Pancreas (tissue), 10 donors: ENCODE measurements at places on chromosomes 1 and 21. TPM values are rescaled to one million over a fixed set of nuclear protein-coding genes. Genes with fewer than 3 reads are reported as not detected.

The PCBP3 gene
- 0.83 TPM for total RNA-seq

The CYP4A11 gene
- not detected for total RNA-seq

The RAB42 gene
- total RNA-seq, result 2.2 TPM

The TMEM39B gene
- 6.7 TPM for total RNA-seq

DNA sequence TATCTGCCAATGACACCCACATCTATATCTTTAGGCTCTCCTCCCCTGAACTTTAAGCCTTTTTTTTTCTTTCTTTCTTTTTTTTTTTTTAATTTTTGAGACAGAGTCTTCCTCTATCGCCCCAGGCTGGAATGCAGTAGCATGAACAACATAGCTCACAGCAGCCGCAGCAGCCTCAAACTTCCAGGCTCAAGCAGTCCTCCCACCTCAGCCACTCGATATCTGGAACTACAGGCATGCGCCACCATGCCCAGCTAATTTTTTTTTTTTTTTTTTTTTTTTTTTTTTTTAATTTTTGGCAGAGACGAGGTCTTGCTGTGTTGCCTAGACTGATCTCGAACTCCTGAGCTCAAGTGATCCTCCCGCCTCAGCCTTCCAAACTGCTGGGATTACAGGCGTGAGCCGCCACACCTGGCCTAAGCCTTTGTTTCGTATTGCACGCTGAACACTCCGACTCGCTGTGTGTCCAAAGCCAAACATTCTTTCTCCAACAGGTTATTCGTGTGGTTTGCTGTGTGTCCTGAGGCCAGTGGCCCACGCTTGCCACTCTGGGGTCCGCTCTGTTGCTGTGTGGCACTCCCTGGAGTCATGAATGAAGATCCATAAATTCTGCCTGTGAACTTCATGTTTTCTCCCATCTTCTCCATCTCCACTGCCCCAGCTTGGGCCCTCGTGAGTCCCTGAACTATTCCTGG, 119.4 kb downstream of the CAMTA1 start:
- DNase-seq, result no peak

The SLAMF8 gene
- 3.7 TPM for total RNA-seq

DNA sequence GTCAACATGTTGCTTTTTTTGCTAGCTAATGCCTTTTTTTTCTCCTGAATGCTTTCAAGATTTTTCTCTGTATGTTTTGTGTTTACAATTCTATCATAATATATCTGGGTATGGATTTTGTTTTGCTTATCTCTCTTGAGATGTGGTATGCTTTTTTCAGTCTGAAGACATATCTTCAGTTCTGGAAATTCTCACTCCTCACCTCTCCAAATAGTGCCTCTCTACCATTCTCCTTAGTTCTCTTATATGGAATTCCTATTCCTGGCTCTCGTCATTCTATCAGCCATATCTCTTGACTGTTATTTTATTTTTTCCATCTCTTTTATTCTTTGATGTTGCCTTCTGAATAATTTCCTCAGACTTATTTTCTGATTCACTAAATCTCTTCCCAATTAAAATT, 58.4 kb downstream of the IVNS1ABP start:
- DNase-seq, result no peak
